ENCODE measurements at places on chromosomes 1 and 21. TPM values are rescaled to one million over a fixed set of nuclear protein-coding genes. Genes with fewer than 3 reads are reported as not detected.

Gene ATAD3C
- 1.4 TPM for total RNA-seq

Gene RNF186
- 15.1 TPM for total RNA-seq

Gene TTC34
- total RNA-seq = 1.1 TPM

Gene FMO1
- not detected for total RNA-seq

DNA sequence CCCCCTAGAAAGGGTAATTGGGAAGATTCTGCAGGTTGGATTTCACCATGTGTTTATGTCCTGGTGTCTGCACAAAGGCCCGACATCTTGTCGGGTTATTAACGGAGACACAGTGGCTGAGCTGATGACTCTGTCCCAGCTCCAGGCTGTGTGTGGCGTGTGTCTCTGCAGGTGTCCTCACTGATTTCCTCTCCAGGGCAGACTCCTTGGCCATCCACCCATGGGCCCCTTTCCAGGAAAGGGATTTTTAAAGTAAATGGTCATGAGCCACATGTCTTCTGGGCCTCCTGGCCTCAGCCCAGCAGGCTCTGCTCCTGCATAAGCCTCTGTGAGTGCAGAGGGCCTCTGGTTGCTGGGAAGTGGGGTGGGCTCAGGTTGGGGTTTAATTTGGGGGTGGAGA, 418.7 kb upstream of the VAMP3 start:
- no peak for DNase-seq

- DNase-seq = peak; percentile 88
These were observed 1.6 kb downstream of the SPEN start for GRCh38 chr1:15848929-15849774.

GRCh38 chr1:98277118-98277517, 356.3 kb upstream of the DPYD start:
- no peak for DNase-seq

DNA sequence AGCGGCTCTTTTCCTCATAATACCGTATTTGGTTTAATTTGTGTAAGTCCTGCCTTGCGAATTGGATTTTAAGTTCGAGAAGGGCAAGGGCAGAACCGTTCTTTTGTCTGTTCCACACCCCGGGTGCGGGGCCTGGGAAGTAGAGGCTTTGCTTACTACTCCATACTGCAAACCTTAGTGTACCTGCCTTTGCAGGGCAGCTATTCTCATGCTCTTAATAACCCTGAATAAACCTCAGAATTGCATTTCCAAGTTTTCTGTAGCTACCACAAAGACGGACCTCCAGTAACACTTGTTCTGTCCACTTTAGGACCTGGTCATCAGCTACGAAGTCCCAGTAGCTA, 657 bp upstream of the HNRNPU start:
- DNase-seq = peak; percentile 63

GRCh38 chr1:43590388-43590925, 59.5 kb upstream of the KDM4A start:
- DNase-seq = no peak

- DNase-seq = no peak
These were observed 486 bp upstream of the KCNA3 start for GRCh38 chr1:110675060-110675791.

Measured in mucosa of descending colon (tissue), 3 donors.